ENCODE measurements at places on chromosomes 1 and 21. TPM values are rescaled to one million over a fixed set of nuclear protein-coding genes. Genes with fewer than 3 reads are reported as not detected.

- no peak for DNase-seq
These were observed 3.6 kb downstream of the ASAP3 start for GRCh38 chr1:23480187-23481025.

IFNLR1 gene
- 1.1 TPM for polyA plus RNA-seq

DNA sequence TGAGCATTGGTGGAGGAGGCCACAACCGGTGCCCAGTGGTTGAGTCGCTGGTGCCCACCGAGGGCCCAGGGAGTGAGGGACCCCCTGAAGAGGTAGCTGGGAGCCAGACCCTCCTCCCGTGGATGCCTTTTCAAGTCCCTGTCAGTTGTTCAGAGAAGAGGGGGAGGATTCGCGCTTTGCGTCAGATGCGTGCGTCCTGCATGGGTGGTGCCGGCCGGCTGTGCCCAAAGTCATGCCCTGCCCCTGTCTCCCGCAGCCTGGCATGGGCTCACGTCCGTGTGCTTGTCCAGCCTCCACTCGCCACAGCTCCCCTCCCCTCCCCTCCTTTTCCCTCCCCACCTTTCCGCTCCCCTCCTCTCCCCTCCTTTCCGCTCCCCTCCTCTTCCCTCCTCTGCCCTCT lies 45.2 kb downstream of the PRKCZ start:
- no peak for DNase-seq

GRCh38 chr1:94237291-94238226 lies at the start of gene ARHGAP29:
Gene ARHGAP29, minus strand, starts transcription at chr1:94237584. Its CDS starts 5,973 bp downstream, at chr1:94231611.
- peak; percentile 78 for DNase-seq

- peak; percentile 25 for DNase-seq
These were observed 4.8 kb upstream of the HEATR1 start for GRCh38 chr1:236608930-236609726.

DNA sequence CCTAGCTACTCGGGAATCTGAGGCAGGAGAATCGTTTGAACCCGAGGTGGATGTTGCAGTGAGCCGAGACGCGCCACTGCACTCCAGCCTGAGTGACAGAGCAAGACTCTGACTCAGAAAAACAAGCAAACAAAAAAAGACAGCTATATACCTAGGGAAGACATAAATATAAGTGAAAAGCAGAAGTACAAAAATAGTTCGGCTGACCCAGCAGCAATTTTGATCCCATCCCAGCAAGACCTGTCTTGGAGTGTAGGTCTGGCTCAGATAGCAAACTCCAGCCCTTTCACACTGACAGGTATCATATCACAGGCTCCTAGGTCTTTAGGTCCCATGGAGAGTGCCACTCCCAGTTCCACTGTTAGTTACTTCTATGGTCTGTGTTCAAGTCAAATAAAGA lies 14.6 kb downstream of the MTX1 start:
- DNase-seq: no peak

GRCh38 chr1:212237651-212238050 lies 47.6 kb upstream of the PPP2R5A start:
- DNase-seq: no peak

DNA sequence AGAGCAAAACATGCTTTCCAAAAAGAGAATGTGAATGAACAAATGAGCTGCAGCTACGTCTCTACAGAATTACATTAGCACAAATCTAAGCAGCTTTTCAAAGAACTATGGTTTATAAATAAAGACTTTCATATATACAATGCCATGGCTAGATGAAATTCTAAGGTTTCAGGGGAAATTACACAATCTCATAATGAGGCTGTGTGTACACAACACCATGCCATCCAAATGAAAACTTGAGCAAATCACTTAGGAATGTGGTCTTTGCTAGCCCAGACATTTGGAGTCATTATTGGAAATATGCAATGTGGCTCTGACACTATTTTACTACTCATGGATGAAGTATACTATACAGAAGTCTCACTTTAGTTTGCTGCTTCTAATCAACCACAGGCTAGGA lies 37.5 kb downstream of the SPAG17 start:
- no peak for DNase-seq

DNA sequence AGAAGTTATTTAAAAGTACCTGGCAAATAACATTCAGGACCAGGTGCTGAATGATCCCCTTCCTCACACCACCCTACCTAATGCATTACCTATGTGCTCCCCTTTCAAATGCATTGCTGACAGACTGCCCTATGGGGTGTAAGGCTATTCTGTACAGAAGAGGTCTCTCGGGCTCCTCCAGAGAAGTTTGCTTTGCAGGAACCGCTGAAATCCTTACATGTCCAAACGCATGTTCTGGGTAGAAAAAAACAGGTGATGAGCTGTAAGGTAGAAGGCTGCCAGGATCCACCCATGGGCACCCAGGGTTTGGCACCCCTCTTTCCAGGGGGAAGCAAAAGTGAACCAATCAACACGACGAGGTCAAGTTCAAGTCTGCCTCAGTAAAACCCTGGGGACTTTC lies 58.3 kb upstream of the TARBP1 start:
- no peak for DNase-seq

PTPRF gene
- polyA plus RNA-seq: 184 TPM

DNA sequence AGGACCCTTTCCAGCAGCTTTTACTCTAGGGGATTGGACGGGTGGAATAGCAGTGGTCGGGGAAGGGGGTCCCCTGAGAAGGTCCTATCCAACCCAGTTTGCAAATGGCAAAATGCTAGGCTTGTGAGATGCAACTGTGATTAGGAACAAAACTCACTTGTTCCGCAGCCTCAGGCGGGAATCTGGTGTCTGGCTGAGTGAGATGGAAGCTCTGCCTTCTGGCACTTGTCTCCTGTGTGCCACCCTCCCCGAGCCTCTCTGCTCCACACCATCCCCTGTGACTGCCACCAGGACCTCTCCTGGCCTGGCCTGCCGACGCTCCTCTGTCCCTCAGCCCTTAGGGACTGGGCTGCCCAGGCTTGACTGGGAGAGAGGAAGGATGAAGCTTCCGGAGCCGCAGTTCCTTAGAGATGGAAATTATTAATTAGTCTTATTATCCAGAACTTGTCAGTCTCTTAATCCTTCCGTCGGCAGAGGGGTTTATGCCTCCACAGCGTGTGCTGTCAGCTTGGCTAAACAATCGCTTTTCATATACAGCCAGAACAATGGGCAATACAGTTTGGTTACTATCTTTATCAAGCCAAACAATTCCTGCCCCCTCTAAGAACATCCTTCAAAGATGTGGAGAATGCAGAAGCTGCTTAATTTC lies 292.8 kb upstream of the VAMP3 start:
- DNase-seq: no peak

TFAP2E gene
- 0.61 TPM for polyA plus RNA-seq

GRCh38 chr1:36864823-36865601 lies 169.3 kb downstream of the GRIK3 start:
- no peak for DNase-seq

Data from left renal pelvis (tissue), 4 donors.